Thoracic aorta (tissue), 2 donors: ENCODE measurements at places on chromosomes 16 and 17.

GRCh38 chr16:81973737-81974136, 37.5 kb downstream of the SDR42E1 start:
- DNase-seq, result no peak

- DNase-seq, result no peak
These were observed 110.2 kb upstream of the ZNF750 start for GRCh38 chr17:82949984-82950383.

GRCh38 chr16:20610211-20610891, 34.2 kb upstream of the ACSM2B start:
- no peak for DNase-seq

- DNase-seq, result no peak
These were observed 1126.8 kb downstream of the CDH11 start for GRCh38 chr16:63995025-63995424.
